ENCODE measurements at places on chromosomes 16 and 17. TPM values are rescaled to one million over a fixed set of nuclear protein-coding genes. Genes with fewer than 3 reads are reported as not detected.

DNA sequence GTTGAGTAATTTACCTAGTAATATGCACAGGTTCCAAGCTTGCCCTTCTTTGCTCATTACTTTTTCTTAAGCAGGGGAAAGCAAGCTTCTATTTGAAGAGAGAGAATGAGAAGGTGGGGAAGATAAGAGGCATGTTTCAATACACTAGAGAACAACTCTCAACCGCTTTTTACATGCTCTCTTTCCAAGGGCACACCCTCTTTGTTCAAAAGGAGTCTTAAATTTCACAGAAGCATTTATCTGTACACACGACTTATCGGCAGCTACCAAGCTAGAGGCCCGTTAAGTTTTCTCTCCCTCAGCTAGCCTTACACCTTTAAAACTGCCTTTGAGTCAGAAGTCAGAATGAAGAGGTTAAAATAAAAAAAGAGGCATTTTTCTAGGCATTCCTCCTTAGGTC is 79.6 kb downstream of the STH start:
- no peak for DNase-seq

DNA sequence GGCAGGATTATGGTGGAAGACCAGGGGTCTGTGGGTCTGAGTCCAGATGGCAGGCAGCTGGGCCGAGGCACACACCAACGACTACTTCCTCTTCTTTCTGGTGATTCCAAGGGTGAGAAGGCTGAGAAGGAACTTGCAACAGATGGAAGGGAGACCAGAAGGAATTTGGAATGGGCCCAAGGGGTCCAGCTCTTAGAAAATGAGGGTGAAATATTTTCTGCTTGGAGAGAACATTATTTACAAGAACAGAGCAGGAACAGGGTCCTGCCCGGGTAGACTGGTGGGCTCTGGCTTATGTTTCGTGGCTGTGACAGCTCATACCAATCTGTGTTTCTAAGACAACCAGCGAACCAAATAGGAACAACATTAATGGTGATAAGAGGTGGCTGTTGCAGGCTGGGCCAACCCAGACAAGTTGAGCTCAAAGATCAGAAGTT is 36.6 kb downstream of the CCDC42 start:
- DNase-seq = no peak

DNA sequence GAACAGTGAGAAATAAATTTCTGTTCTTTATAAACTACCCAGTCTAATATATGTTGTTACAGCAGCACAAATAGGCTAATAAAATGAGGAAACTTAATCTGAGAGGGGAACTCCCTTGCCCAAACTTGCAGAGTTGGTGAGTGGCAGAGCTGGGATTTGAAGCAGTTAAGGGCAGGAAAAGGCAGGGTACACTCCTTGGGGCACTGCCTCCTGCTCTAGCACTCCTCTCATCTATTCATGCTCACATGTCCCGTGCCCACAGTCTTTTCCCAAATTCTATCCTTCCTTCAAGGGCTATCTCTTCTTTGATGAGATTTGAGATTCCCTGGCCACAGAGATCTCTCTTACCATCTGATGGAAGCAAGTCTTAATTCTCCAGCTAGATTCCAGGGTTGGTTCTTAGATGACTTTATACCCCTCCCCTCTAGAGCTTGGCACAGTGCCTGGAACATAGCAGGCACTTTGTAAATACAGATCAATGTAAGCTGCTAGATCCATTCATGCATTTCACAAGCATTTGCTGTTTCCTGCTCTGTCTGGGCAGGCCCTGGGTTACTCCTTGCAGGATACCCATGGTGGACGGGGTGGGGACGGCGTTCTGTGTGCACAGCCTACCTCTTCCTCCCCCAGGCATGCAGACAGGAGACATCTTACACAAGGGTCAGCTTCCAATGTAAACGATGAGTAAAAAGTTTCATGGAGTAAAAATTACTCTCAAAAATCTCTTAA is 39.2 kb upstream of the ABCC12 start:
- no peak for DNase-seq

DNA sequence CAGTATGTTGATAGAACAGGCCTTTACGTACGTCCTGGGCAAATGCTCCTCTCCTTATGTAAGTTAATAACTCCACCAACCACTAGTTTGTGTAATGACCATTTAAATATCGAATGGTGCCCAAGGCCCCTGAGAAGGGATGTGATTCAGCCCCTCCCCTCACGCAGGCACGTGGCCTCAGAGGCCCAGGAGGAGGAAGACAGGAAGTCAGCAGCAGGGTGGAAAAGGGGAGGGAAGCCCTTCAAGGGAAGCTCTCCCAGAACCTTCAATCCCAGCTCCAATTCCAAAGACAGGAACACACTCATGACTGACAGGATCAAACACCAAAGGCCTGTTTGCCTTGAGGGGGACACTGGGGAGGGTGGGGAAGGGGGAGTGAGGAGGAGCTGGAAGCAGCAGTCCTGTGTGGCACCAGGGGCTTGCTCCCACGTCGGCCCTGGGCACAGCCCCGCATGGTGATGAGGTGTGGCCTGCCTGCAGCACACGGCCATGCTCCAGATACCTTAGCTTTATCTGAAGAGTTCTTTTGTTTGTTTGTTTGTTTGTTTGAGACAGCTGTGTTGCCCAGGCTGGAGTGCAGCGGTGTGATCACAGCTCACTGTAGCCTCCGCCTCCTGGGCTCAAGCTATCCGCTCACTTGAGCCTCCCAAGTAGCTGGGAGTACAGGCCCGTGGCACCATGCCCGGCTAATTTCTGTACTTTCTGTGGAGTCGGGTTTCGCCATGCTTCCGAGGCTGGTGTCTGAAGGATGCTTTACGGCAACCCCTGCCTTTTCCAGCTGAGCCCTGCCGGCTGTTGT is 105.0 kb downstream of the ZNF778 start:
- no peak for DNase-seq

SYNGR3 gene
- 2.0 TPM for total RNA-seq

DNA sequence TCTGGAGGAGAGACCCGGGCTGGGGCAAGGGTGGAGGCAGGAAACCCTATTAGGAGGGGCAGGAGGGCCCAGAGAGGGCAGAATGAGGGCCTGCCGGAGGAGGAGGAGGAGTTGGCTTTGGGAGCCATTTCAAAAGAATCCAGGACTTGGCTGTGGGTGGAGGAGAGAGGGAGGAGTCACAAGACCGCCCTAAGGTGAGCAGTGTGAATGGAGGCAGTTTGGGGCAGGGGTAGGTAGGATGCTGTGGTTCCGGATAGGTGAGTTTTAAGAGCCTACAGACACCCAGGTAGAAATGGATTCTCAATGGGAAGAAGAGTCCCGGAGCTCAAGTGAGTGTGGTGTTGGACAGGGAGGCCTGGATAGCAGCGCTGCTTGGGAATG is 80.3 kb downstream of the ARHGAP23 start:
- DNase-seq = no peak

DNA sequence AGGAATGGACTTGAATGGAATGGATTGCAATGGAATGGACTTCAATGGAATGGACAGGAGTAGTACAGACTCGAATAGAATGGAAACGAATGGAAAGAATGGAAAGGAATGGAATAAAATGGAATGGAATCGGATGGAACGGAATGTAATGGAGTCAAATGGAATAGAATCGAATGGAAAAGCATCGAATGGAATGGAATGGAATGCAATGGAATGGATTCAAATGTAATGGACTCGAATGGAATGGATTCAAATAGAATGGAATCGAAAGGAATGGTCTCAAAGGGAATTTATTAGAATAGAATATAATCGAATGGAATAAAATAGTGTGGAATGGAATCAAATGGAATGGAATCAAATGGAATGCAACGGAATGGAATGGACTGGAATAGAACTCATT is 484.9 kb upstream of the WSB1 start:
- DNase-seq = no peak

GRCh38 chr17:81254955-81255717 is 16.0 kb downstream of the NDUFAF8 start:
- no peak for DNase-seq

DNA sequence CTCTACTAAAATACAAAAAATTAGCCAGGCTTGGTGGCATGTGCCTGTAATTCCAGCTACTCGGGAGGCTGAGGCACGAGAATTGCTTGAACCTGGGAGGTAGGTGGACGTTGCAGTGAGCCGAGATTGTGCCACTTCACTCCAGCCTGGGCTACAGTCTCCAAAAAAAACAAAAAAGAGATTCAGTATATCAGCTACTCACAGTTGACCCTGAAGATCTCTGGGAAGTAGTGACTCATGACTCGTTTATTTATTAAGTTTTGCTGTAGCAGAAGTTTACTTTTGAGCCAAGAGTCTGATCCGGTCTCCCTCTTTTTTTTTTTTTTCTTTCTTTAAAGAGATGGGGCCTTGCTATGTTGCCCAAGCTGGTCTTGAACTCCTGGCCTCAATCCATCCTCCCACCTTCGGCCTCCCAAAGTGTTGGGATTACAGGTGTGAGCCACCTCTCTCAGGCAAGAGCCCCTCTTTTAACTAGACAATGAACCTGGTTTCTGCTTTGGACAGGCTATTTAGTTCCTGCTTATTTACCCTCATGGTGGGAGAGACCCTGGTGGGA is 4.4 kb downstream of the MVP start:
- DNase-seq = no peak

TBC1D3I gene
- total RNA-seq = 0.88 TPM

DNA sequence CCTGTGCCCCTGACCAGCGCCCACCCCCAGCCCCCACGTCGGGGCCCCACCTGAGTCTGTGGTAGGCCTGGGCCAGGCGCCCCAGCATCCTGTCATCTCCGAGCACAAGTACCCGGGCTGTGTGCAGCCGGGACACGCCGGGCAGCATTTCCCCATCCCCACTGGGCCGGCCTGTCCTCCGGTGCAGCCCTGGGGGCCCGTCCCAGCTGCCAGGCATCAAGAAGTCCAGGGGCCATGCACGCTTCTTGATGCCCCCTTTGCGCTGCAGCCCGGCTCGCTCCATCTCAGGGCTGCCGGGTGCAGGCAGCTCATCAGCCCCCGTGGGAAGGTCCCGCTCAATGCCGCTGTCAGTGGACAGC is 29.3 kb upstream of the MFSD6L start:
- no peak for DNase-seq

- no peak for DNase-seq
These were observed 14.7 kb upstream of the SLX4 start for GRCh38 chr16:3625911-3626732.

DNA sequence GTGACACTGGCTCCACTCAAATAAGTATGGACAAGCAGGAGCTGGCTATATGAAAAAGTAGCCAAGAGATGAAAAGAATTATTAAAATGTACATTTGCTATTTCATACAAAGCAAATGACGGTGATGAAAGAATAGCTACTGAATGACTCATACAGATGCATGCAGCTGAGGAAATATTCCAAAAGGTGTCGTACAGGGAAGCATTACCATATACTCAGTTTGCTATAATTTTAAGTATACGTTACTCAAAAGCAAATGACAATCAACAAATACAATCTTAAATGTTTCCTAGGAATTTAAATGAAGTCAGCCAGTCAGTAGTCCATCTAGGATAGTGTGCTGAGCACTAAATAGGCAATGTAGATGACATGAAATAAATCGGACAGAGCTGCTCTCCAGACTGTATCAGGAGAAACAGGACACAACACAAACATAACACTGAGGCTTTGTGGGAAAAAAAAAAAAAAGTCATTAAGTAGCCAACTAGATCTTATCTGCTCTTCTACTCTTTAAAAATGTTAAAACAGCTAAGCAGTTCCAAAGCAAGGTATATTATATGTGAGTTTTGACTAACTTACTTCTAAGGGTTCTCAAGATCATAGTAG is 65.0 kb downstream of the NCOR1 start:
- no peak for DNase-seq

- no peak for DNase-seq
These were observed 9.2 kb downstream of the PRPSAP2 start for GRCh38 chr17:18866866-18867813.

CA10 gene
- total RNA-seq = 0.20 TPM

CARD14 gene
- not detected for total RNA-seq
